ENCODE measurements at places on chromosomes 7 and 10. TPM values are rescaled to one million over a fixed set of nuclear protein-coding genes. Genes with fewer than 3 reads are reported as not detected.

Gene ASIC3
- 1.2 TPM for total RNA-seq

Gene ZWINT
- total RNA-seq = 6.6 TPM

Gene FEZF1
- total RNA-seq = not detected

Gene LIPN
- total RNA-seq = 0.27 TPM

Gene ANK3
- total RNA-seq = 4.0 TPM

Gene NPTX2
- total RNA-seq = not detected

Gene GSTO2
- 0.91 TPM for total RNA-seq

Gene HK1
- total RNA-seq = 47.2 TPM

Data from activated B cell treated with CpG ODN at 0.5 μM for 24 hours (primary cell).